ENCODE measurements at places on chromosomes 16 and 17. TPM values are rescaled to one million over a fixed set of nuclear protein-coding genes. Genes with fewer than 3 reads are reported as not detected.

The CES4A gene
- total RNA-seq, result 37.8 TPM

- no peak for DNase-seq
Measured at GRCh38 chr16:27740496-27741201, 190.7 kb downstream of the KATNIP start.

DNA sequence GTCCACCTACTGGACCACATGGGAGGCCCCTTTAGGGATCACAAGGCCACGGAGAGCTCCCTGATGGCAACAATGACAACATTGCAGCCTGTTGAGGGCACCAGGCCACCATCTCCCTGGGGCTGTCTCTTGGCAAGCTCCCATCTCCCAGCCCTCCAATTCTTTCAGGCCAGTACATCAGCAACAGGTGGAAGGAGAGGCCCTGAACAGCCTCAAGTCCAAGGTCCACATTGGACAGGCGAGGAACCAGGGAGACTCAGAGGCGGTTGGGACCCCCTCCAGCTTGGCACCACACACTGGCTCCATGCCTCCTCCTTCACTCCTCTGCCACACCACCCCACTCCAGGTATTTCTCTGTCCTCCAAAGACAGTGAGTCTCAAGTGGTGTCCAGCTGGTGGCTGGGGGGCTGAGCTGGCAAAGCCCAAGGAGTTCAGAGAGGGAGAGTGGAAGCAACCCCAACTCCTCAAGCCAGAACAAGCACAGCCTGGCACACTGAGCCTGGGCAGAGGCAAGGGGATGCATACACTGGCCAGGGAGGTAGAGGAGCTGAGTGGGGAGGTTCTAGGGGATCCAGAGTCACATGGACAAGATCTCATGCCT, 1.3 kb upstream of the ACAP1 start:
- no peak for DNase-seq

DNA sequence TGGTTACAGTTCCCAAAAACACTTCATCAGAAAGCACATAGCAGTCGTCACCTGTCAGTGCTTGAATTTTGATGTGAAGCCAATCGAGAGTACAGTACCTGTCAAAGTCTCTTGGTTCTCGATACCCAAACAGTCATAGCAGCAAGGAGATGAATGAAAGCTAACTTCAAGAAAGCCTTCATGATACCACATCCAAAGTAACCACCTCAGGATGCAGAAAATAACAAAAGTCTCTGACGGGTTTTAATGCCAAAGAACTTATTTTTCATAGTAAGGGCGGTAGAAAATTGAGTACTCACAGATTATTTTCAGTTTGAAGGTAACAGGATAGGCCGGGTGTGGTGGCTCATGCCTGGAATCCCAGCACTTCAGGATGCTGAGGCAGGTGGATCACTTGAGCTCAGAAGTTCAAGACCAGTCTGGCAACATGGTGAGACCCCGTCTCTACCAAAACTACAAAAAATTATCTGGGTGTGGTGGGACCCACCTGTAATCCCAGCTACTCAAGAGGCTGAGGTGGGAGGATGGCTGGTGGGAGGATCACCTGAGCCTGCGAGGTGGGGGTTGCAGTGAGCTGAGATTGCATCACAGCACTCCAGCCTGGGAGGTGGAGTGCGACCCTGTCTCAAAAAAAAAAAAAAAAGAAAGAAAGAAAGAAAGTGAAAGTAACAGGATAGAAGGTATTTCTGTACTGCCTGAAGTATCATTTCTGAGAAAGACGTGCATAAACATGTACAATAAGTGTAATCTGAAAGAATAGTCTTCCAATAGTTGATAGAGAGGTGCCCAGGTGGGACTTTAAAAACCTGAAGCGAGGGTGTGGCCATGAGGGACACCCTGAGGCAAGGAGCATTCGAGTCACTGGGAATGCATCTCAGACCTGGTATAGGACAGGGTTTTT, 15.4 kb downstream of the MFSD11 start:
- DNase-seq, result no peak

The CA7 gene
- total RNA-seq, result 0.13 TPM

DNA sequence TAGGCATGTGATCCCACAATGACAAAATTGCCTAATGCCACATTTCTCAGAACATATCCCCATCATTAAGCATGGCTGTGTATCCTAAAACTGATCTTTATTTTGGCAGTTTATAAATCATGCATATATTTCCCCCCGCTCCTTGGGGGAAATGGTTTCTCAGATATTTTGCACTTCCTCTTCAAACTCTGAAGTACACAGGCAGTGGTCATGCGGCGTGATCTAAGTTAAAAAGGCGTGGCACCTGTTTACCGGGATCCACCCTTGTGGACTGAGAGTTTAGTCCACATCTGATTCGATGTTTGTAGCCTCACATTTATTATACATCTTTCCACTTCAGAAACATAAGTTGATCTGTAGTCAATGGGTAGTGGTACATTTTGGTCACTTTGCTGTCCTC, 51.4 kb downstream of the USP10 start:
- DNase-seq, result peak; percentile 34

DNA sequence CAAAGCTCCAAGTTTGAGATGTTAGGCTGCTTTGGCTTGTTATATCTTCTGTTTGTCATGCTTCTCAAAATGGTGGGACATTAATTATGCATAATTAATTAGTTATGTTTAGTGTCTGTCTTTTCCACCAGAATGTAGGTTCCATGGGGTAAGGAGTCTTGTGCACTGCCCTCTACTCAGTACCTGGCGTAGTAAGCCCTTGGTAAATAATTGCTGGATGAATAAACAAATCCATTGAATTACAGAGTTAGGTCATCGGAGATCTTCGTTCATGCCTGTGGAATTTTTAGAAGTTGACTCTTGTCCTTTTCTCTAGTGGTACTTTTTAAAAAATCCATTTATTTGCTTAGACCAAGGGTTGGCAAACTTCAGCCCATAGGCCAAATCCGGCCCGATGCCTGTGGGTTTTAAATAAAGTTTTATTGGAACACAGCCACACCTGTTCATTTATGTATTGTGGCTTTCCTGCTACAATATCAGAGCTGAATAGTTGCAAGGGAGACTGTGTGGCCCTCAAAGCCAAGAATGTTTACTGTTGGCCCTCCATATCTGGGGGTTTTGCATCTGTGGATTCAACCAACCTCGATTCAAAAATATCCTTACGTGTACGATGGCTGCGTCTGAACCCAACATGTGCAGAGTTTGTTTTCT, 524.8 kb upstream of the EEF2KMT start:
- no peak for DNase-seq

- DNase-seq, result no peak
Measured at GRCh38 chr17:82938486-82938872, 98.7 kb upstream of the ZNF750 start.

The MT1M gene
- not detected for total RNA-seq

- no peak for DNase-seq
Measured at GRCh38 chr16:86298758-86299134, 211.6 kb upstream of the FOXF1 start.

DNA sequence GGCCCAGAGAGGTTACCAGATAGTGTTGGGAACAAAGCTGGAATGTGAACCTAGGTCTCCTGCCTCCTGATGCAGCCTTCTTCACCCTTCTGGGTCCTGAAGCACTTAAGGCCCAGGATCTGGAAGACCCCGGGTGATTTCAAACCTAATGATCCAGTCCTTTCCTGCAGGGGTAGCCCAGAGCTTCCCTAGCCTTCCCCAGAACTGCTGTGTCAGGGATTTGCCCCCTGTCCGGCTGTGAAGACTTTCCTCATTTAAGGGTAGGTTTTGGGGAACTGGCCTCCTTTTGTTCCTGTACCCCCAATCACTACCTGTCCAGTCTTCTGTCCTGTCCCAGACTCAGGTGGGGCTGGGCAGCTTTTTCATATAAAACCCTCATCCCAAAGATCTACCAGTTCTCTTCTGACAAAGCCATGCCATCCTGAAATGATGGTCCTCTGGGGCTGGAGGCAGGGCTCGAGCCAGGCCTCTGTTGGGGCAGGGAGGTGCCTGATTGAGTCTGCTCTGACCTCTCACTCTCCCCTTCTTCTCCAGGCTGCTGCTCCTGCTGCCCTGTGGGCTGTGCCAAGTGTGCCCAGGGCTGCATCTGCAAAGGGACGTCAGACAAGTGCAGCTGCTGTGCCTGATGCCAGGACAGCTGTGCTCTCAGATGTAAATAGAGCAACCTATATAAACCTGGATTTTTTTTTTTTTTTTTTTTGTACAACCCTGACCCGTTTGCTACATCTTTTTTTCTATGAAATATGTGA, 1.3 kb downstream of the MT1X start:
- DNase-seq, result no peak

DNA sequence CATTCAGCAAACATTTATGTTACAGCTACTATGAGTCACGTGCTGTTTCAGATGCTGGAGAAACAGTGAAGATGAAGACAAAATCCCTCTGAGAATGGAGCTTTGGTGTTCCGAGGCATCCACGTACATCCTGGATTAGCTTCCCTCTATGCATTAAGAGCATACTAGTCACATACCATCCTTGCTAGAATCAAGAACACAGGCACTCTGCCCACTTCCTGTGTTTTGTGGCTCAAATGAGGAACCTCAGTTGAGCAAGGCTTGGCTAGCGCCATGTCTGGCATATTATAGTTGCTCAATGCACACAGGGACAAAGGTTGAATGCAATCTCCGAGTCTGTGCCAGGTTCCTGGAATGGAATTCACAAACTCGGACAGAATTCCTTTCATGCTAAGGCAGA, 297.5 kb downstream of the XYLT1 start:
- peak; percentile 19 for DNase-seq

The HOXB9 gene
- total RNA-seq, result 0.88 TPM

The SOST gene
- total RNA-seq, result not detected

DNA sequence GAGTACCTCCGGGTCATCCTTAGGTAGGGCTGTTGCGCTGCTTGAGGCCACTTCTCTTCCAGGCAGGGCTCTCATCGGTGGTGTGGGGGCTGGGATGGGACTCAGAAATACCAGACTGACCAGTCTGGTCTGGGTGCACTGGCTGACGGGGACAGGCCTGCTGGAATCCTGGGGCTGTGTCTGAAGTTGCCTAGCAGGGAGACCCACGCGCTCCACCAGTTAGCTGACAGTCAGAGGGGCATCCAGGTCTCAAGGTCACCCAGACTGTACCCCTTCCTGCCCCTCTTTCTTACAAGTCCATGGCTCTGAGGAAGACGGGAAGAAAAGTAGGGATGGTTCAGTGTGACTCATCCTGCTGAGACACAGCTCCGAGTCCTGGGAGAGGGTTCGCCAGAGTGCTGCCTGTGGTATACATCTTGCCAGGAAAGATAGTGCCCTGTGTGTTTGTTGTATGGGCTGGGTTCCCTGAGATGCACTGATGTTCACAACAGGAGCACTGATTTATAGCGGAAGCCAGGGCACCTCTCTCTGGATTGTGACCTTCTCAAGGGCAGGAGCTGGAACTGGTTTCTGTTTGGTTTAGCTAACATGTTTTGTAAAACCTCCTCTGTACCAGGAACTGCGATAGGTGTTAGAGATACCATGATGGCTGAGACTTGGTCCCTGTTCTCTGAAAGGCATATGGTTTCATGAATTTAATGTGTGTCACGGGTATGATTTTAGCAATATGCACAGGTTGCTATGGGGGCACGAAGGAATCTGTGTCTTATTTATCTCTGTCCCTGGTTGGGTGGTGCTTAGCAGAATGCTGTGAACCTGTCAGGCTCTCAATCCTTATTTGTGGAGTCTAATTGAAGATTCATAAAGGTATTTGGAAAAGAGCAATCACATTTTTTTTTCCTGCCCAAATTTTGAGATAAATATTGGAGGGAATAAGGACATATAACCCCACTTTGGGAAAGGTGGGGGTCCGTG, 97.5 kb downstream of the OR1D5 start:
- DNase-seq, result no peak

GRCh38 chr17:56595831-56596690, 2.6 kb downstream of the NOG start:
- no peak for DNase-seq

DNA sequence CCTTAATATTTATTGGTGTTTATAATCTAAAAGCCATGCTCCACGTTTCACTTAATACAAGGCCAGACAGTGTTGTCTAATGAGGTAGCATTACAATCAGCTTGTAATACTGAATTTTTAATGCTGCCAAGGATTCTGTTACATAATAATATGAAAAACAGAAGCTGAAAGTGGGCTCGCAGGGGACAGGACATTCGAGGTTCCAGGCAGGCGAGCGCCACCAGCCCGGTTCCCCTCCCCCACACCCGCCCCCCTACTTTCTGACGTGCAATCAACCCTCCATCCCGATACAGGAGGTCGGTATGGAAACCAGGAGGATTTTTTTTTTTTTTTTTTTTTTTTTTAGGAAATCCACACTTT, 6.2 kb upstream of the ZFHX3 start:
- no peak for DNase-seq

The TLCD2 gene
- total RNA-seq, result 0.65 TPM

The CDH16 gene
- not detected for total RNA-seq

DNA sequence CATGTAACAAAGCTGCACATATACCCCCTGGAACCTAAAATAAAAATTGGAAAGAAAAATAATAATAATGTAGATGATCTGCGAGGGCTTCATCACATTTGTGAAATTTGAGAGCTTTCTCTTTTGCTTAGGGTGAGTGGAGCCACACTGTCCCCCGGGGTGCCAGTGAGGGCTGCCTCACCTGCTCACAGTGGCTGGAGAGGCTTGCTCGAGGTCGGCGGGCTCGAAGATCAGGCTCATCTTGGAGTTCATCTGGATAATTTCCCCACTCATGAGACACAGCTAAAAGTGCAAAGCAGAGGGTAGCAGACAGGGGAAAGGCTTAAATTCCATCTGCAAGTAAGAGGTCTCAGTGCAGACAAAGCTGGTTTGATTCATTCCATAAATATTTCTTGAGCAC, 123.8 kb downstream of the DNAH3 start:
- DNase-seq, result no peak

DNA sequence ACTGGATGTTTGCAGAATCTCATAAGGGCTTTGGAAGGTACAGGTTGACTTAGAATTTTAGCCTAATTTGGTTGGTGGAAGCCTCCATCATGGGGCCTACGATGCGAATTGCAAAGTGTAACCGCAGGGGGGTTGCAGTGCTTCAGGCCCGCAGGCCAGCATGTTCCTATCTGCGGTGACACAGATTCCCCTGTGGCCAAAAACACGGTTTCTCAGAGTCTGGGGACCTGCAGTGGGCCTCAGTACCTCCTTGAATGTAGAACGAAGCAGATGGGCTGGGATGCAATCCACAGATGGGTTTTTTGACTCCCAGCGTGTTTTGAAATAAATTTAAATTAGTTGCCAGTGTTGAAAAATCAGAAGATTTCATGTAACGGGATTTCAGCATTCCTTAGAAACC, 34.7 kb downstream of the KIAA0513 start:
- no peak for DNase-seq

The GP2 gene
- total RNA-seq, result not detected

The AOC2 gene
- 1.1 TPM for total RNA-seq

DNA sequence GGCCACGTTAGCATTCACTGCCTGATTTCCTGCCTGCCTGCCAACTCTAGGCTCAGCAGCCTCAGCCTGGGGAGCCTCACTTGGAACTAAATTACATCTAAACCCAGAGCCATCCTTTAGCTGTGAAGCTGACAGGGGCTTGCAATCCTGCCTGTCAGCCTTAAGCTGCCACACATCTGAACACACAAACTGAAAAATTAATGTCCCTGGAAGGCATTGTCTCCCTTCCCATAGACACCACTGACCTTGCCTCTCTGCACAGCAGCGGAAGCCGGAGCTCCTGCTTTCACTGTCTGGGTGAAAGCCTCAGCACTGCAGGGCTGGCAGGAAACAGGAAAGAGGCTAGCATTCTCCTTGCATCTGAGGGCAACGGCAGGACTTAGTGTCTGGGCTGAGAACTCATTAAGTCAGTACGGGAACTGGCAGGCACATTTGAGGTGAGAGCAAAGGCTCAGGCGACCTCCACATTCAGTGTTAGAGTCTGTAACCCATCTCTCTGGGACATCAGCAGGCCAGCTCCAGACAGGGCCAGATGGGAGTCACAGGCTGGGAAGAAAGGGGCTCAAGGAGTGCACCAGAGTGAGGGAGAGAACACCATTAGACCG, 452.4 kb upstream of the C16orf82 start:
- peak; percentile 26 for DNase-seq

The CCL7 gene
- not detected for total RNA-seq

The XYLT1 gene
- total RNA-seq, result 30.2 TPM

Data from activated CD4-positive, alpha-beta memory T cell treated with anti-CD3 and anti-CD28 coated beads, Interleukin-2, amount 10 ng/mL, durations not matched to agents 7 days and 5 days (primary cell).